Endothelial cell of umbilical vein (primary cell): ENCODE measurements at places on chromosomes 12 and 14. TPM values are rescaled to one million over a fixed set of nuclear protein-coding genes. Genes with fewer than 3 reads are reported as not detected.

Gene SMCO2
- polyA plus RNA-seq: 0.33 TPM in 2 replicates

DNA sequence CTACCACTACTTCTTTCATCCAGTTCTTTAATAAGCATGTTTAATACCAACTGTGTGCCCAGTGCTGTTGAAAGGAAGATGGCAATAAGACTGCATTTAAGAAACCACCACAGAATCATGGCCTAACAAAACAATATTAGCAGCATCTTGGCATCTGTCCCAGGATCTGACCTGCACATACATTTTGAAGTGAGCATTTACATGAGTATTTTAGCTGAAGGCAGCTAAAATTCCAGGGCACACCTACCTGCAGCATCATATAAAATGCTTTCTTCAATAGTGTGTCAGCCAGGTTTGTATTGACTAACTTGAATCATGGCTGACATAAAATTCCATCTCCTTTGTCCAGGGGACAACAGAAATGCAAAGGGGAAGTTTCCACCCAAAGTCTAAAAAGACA lies 65.0 kb upstream of the ARHGAP5 start:
- DNase-seq: no peak

DNA sequence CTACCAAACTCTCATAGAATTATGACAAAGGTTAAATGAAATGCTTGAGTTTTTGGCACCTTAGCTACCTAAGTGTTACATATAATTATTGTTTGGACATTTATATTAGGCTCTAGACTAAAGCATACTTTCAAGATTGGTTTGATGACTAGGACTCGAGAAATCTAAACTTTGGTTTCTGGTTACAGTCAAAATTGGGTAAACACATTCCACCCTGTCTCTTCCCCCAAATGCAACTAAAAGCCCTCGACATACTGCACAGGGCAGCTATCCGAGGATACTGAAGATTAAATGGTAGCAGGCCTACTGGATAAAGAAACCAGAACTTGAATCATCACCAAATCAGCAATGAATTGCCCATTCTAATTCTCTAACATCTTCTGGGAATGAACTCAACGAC lies 369.1 kb downstream of the PRKD1 start:
- no peak for DNase-seq

DNA sequence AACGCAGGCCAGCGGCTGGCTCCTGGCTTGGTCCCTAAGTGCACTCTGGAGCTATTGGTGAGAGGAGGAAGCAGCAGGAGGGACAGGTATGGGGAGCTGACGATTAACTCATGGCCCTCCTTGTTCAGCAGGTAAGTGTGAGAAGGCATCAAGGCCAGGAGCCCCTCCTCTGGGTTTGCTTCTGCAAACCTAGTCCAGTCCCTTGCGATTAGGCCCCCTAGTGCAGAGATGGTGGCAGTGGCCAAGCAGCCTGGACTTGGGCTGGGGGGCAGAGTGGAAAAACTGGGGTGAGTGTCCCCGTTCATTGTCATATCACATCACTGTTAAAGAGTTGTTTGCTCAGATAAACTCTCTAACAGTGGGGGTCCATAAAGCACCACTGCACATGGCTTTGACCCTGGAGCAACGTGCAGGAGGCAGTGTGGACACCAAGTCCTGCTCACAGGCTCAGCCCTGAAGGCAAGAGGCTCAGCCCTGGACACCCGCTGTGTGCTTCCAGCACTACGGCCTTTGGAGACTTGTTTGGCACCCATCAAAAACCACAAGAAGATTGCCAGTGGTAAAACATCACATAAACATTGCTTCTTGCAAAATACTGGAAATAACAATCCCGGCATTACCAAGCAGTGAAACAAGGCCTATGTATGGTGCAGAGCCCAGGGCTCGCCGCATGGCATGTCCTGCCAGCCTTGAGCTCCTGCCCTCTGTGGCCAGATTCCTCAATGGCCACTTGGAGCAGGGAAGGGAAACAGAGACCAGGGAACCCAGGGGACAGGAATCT lies 184.3 kb upstream of the RTL1 start:
- no peak for DNase-seq

DNA sequence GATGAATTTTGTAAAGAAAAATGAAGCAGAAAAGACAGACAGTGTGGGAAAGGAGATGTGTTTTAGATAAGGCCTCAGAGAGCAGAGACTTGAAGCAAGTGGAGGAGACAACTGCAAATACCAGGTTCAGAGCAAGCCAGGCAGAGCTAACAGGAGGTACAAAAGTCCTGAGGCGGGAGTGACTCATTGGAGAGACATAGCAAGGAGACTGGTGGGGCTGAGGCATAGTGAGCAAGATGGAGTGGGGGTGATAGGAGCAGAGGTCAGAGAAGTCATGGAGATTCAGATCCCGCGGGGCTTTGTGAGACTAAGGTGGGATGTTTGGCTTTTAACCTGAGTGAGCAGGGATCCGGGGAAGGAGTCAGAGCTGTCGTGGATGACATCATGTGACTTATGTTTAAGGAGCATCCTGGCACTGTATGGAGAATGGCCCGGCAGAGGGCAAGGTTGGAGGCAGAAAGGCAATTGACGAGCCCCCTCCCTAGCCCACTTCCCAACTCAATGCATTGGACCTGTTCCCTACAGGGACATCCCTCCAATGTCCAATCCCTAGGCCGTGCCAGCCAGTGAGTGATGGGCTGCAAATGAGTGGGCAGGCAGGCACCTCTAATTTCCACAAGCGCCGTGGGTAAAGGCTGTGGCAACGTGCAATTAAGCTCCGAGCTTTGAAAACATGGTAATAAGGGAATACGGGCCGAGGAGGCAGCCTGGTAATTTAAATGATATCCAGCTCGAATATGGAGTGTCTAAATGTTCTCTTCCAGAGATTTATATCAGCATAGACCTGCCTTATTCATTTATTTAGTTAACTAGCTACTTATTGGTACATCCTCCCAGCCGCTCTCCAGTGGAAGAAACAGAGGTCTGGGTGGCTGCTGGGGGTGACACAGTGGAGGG lies 206.8 kb upstream of the LHX5 start:
- DNase-seq: no peak

- DNase-seq: no peak
Measured at GRCh38 chr12:120283318-120283717, 8.4 kb downstream of the RNU4-2 start.
